ENCODE measurements at places on chromosomes 1 and 21.

DNA sequence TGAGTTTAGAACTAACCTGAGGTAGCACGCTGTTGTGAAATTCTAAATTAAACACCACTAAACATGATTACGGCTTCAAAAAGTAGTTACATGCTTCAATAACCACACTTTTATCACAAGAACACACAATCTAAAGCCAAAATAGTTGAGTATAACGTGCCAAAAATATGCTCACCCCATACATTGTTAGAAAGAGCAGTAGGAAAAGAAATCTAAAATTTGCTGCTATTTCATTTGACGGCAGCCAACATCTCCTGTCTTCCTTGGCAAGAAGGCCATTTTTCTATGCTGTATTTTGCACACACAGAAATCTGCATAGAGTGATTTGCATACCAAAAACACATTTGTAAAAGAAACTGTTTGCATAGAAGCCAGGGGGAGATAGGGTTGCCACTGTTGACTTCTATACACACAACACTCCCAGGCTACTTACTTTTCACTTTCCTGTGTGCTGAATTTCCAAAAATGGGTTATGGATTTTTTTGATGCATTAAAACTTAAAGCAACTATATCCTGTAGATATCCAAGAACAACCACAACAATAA is 42.9 kb upstream of the DMRTB1 start:
- DNase-seq, result no peak

GRCh38 chr1:3029991-3030662 is 8.9 kb downstream of the ACTRT2 start:
- no peak for DNase-seq

- DNase-seq, result no peak
These were observed 255.8 kb upstream of the CACYBP start for GRCh38 chr1:174743654-174744561.

DNA sequence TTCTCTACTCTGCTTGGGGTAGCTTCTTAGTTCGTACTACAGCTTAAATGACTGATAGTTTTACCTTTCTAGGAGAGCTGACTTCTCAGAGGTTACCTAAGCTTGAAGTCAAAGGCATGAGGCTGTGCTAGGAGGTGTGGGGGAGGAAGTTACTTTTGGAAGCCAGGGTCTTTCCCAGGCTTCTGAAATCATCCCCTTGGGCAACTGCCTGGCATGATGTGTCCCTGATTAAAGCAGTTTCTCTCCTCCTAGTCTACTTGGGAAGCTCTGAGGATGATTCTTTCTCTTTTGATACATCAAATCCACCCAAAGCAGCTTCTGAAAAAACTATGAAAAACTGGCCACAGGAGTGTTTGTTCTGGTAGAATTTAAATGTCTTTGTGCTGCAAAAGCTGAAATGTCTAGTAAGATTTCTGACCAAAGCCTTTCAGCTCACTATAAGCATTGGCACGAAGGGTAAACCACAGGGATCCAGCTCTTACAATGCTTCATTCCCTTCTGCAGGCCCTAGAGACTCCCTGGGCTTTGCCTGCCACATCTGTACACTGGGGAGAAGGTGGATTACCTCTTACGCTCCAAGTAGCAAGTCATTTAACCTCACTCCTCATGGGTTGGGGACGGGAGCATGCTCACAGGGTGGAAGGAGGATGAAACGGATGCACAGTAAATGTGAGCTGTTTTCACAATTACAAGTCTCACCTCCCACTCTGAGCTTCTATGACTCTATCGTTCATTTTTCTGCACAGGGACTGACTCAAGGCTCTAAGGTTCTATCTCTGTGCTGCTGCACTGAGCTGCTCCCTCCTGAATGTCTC is 59.6 kb downstream of the RUNX1 start:
- DNase-seq, result no peak

DNA sequence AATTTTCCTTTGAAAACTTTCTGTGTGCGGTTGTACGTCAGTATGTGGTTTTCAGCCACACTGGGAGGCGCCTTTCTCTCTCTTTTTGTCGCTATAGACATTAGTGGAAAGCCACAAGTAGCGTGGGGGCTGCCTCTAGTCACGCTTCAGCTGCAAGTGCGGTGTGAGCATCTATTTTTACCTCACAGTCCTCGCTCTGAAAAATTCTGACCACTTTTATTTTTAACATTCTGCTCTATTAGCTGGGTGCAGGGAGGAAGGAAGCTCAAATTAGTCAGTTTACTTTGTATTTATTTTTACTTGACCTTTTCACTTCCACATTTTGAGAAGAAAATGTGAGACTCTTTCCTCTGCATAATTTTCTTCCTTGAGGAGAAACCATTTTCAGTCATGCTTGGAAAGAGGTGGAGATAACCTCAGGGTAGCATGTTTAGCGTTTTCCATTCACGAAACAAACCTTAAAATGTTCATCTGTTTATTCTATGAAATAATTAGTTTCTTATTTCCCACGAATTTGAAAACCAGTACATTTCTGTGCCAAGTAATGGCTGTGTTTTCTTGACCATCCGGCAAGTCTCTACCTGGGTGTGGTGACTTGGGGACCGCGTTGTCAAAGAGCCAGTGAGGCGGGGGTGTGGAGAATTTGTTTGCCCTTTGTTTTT is 35.6 kb downstream of the ADARB1 start:
- no peak for DNase-seq

DNA sequence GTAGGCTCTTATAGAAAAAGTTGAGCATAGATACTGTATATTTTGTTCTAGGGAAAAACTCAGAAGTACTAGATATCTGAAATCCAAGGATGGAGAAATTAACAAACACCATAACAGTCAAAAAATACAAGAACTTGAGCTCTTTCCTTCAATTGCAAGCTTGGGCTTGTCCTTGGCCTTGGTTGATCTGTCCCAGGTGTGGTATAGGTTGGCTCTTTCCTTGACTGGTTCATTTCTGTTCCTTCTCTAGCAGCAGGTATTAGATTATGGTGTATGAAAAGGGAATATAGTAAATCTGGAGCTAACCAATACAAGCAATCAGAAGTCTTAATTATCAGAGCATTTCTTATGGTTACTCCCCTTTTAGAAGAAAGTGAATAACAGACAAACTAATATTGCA is 198.6 kb downstream of the GPATCH2 start:
- DNase-seq, result no peak

DNA sequence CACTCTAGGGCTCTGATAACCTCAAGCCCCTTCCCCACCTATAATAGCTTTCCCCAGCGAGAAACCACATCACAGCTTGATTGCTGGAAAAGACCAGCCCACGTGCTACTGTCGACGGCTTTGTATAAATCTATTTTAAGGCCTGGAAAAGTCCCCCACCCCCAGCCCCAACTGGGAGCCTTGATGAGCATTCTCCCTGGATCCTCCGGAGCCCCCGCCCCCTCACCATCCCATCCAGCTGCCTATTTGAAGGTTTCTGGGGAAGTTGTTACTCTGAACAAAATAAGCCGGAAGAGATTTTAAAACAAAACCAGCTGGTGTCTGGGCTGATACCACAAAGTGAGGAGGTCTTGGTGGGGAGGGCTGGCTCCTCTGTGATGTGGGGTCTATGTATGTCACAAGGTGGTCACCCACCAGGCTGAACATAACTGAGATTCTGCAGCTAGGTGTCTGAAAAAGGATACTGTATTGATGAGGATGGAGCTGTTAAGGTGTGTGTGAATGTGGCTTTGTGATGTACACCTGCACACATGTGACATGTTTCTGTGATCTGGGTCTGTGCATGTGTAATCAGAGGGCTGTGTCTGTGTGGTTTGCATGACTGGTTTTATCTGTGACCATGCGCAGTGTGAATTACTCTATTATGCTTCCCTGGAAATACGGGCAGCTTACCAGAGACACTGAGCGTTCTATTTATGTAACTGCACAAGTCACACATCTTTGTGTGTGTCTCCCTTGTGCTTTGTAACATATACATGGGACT is 25.0 kb downstream of the RIMS3 start:
- DNase-seq, result no peak

DNA sequence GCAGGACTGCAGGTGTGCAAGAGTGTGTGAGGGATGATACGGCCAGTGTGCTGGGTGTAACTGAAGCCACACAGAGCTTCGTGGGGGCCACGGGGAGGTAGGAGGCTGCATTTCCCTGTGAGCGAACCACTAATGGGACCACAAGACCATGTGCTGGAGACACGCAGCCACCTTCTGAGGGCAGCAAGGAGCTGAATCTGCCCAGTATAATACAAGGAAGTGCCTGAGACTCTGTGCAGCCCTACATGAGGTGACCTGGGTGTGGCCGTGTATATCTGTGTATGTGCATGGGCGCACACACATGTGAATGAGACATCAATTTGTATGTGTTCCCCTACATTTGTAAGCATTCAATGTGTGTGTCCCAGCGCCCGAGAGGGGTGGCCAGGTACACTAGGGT is 50.8 kb downstream of the CHD5 start:
- no peak for DNase-seq

DNA sequence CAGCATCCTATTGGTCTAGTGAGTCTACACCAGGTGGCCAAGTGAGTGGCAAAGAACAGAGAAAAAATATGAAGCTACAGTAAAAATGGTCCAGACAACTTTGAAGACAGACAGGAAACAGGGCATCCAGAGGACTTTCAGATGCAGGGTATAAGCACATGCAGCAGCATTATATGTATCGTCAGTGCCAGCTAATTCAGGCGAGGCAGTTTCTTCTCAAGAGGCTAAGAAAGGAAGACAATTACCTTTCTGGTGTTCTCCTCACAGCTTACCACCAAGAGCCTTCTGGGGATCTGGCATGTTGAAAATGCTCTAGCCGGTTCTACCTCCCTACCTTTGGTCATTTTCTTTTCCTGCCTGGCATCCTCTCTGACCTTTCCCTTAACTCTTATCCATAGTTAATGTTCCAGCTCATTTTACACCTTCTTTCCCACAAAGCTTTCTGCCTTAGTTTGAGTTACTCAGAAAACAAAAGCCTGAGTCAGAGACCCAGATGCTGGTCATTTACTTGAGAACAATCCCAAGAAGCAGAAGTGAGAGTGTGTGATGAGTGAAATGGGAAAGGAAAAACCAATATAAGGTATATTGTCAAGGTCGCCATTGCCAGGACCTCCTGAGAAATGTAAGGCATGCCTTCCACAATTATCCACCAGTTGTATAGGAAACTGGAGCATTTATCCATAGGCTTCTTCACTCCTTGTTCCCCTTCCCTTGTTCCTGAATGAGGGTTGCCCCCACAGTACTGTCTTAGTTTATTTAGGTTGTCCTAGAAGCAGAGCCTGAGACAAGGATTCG is 444.1 kb downstream of the PLPP3 start:
- DNase-seq, result no peak

GRCh38 chr21:22083899-22084298 is 1085.7 kb downstream of the NCAM2 start:
- DNase-seq, result no peak

DNA sequence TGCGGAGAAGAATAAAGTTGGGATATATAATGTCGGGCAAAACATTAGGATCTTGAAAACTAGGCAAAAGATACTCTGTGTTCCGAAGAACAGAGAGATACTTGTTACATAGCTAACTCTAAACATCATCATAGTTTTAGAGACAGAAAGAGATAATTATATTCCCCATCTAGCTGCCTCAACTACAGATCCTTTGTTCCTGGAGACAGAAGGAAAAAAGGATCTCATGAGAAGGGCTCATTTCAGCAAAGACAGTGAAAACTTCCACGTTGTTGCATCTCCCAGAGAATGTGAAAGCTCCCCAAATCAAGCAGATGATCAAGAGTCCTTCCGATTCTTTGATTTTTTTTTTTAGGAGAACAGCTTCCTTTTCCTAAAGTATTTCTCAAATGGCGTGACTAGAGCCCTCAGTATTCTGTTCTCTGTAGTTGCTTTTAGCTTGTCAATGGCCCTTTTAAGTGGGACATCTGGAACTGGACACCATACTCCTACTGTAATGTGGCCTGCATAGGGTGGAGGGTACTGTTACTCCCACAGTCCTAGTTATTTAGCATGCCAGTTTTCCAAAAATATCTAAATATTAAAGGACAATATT is 1048.2 kb downstream of the TTLL7 start:
- no peak for DNase-seq
